Suppressor macrophage treated with lipopolysaccharide for 1 hour (primary cell): ENCODE measurements at places on chromosomes 16 and 17.

- no peak for DNase-seq
Measured at GRCh38 chr16:48627148-48627547, 17.2 kb upstream of the N4BP1 start.

- DNase-seq = no peak
Measured at GRCh38 chr16:86390335-86390734, 120.0 kb upstream of the FOXF1 start.

GRCh38 chr17:7020894-7021664, 1.8 kb upstream of the BCL6B start:
- peak; percentile 38 for DNase-seq

- DNase-seq = no peak
Measured at GRCh38 chr17:8798846-8799569, at the start of gene MFSD6L. TSS of gene MFSD6L (minus strand) at chr17:8799365. CDS start at chr17:8799120, 245 bp downstream.

- DNase-seq = no peak
Measured at GRCh38 chr17:81910840-81911276, 341 bp downstream of the PCYT2 start.

- no peak for DNase-seq
Measured at GRCh38 chr16:82715833-82716232, 89.1 kb downstream of the CDH13 start.

DNA sequence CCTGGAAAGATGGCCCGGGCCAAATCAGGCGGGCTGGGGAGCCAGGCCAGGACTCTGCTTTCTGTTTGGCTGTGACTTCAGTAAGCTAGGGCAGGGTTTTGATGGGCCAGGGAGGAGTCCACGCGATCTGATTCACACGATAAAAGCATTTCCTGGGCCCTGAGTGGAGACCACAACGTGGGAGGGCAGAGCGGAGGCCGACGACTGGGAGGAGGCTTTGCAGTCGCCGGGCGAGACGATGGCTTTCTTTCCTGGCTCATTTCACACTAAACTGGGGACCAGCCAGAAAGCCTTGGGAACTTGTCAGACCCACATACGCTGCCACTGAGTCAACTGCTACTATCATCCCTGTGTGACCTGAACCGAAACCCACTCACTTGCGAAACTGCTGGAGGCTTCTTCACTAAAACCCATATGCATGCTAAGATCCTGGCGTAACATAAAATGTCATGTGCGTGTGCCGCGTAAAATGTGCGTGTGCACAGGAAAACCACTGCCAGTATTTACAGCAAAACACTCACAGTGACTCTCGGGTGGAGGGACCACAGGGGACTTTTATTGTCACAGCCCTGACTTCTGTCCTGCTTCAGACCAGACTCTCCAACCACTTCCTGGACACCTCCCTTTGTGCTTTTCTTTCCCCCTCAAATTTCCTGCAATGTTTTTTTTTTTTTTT, 14.2 kb upstream of the RHBDF2 start:
- peak; percentile 96 for DNase-seq

GRCh38 chr17:8468980-8469379, 33.3 kb downstream of the NDEL1 start:
- no peak for DNase-seq

DNA sequence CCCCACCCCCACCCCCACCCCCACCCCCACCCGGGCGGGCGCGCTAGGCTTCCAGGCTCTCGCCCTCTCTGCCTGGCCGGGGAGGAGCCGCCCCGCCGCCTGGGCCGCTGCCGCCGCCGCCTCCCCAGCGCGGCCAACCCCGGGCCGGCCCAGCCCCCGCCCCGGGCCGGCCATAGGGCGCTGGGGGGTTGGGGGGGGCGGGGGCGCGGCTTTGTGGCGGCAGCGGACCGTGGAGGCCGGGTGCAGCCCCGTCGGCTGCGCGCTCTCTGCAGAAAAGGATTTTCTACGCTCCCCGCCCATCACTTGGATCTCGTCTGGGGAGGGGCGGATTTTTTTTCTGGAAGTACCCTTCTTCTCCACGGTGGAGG, 230.9 kb downstream of the MRTFB start:
- peak; percentile 53 for DNase-seq

- no peak for DNase-seq
Measured at GRCh38 chr16:49015225-49015592, 266.4 kb downstream of the CBLN1 start.

- DNase-seq = no peak
Measured at GRCh38 chr16:27642756-27643155, 92.8 kb downstream of the KATNIP start.

- DNase-seq = no peak
Measured at GRCh38 chr16:88722784-88723506, 16.6 kb downstream of the CTU2 start.

DNA sequence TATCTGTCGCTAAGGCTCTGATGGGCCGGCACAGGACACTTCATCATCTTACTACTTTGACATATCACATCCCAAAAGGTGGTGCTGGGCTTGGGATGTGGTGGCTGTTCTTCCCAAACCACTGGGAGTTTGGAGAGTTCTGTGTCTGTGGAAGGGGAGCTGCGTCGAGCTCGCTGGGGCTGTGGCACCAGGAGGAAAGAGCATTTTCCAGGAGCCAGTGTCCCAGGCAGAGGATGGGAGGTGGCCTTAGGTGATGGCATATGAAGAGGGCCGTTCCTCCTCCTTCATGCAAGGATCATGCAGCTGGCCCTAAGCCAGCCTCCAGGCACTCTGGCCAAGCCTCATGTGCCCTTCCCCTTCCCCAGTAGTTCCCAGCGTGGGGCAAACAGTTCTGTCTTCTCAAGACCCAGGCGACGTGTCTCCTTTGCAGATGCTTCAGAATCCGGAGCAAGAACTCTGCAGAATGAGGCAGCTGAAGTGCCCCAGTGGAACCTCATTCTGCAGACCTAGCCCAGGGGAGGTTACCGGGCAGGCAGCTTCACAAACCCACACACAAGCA, 89.4 kb upstream of the TNRC6C start:
- no peak for DNase-seq

- no peak for DNase-seq
Measured at GRCh38 chr17:57862694-57863667, 13.1 kb upstream of the MRPS23 start.

- DNase-seq = no peak
Measured at GRCh38 chr16:4378161-4378666, 6.6 kb downstream of the VASN start.

GRCh38 chr16:86568677-86569623, 2.3 kb downstream of the FOXC2 start:
- DNase-seq = no peak

- no peak for DNase-seq
Measured at GRCh38 chr16:11092788-11093571, 148.6 kb downstream of the CLEC16A start.

GRCh38 chr17:81536299-81537290, 8.4 kb downstream of the FSCN2 start:
- DNase-seq = no peak

DNA sequence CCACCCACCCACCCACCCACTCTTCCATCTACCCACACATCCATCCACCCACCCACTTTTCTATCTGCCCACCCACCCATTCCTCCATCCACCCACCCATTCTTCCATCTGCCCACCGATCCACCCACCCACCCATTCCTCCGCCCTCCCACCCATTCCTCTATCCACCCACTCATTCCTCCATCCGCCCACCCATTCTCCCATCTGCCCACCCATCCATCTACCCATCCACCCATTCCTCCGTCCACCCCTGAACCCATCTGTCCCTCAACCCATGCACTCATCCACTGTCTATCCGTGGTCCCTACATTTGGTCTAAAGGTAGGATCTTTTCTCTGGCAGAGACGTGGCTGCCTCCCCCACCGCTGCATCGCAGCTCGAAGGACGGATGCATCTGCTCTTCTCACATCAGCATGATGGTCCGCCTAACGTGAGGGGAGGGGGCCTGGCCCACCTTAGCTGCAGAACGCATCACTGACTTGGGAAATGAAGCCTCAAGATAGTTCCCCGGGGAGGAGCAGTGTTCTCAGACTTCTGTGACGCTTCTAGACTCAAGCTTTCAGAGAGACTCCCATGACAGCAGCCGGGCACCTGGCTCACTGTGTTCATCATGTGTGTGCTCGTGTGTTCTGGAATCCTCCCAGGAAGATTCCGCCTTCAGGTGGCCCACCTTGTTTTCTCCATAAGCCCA, 17.2 kb upstream of the GSE1 start:
- no peak for DNase-seq

GRCh38 chr17:58335061-58335731, 6.6 kb upstream of the TSPOAP1 start:
- no peak for DNase-seq

DNA sequence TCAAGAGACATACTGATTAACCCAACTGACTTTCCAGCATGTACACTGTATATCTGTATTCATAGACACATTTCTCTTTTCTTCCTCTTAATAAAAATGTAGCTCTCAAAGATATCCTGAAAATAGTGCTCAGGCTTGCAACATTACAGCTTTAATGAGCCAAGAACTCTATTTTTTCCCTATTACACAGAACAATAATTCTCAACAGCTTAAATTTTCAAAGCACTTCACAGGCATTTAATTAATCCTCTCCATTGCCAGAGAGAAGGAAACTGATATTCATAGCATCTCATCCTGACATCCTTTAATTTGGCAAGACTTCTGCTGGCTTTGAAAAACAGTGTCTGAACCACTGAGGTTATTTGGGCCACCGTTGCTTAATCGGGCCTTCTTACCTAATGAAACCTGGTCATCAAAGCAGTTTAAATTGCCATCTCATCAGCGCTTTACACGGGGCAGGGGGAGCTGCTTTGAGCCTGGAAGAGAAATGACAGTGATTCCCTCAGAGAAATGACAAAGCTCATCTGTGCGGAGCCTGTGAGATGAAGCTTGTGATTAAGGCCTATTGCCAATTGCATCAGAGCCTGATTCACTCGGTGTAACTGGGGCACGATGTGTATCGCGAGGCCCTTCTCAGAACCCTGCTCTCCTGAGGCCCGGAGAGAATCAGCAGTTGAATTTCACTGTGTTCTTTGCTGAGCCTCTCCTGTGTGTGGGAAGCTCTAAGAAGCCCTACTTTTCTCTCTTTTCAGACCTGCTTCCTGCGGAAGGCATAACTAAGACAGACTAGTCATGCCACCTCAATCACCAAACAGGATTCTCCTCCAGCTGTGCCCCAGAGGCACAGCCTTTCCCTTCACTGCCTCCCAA, 8.5 kb upstream of the SIAH1 start:
- peak; percentile 32 for DNase-seq

GRCh38 chr17:57665696-57666095, 79.4 kb downstream of the CCDC182 start:
- no peak for DNase-seq

- DNase-seq = peak; percentile 80
Measured at GRCh38 chr17:55496094-55496881, 15.0 kb downstream of the SMIM36 start.

DNA sequence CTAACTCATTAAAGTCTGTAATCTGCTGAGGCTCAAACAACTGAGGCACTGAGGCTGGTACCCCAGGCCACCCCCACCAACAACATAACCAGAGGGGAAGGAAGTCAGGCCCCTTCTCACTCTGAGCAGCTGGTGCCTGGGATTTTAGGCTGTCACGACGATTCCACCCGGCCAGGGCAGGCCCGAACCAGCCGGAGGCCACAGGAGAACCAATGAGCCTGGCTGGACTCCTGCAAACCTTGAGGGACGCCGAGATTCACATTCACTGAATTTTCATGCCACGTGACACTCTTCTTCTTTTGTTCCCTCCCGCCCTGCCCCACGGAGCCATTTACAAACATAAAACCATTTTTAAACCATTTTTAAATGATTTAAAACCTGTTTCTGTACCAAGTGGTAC, 48.1 kb downstream of the RPH3AL start:
- no peak for DNase-seq

- no peak for DNase-seq
Measured at GRCh38 chr16:24102209-24102660, 153.9 kb upstream of the CACNG3 start.

DNA sequence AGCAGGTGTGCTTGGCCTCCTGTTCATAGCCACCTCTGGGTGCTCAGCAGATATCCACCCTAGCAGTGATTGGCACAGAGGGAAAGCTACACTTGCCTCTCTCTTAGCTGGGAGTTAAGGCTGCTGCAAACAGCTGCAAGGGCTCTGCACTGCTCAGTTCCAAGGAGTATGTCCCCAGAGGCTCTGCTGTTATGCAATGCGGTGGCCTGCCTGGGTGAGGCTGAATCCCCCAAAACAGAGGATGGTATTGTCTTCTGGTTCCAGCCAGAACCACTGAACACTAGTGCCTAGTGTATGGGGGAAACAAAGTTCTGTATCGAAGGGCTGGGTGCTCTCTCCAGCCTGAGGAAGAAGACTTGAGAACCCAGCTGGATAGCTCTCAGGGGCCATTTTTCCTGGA, 16.8 kb downstream of the TMEM94 start:
- no peak for DNase-seq

DNA sequence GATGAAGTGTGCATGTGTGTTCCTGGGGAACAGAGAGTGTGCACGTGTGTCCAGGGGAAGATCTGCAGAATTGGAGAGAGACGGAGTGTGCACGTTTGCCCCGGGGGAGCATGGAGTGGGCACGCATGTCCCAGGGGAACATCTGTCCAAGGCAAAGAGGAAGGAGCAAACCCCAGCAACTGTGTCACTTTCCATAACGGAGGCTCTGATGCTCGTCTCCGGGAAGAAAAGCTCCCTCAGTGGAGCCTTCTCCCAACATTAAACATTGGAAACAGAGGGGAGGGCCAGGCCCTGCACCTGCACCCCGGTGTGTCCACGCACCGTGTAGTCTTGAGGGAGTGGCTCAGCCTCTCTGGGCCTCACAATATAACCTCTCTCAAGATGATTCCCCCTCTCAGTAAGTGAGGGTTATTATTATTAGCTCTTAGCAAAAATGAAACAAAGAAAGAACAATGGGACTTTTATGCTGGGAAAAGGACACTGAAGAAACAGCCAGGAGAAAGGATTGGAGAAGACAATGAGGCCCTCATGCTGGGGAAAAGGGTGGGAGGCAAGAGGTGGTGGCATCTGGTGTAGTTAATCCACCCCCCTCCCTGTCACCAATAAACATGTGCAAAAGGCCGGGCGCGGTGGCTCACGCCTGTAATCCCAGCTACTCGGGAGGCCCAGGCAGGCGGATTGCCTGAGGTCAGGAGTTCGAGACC, 7.6 kb downstream of the RAB40B start:
- no peak for DNase-seq

GRCh38 chr16:68539711-68540239, 684 bp downstream of the ZFP90 start:
- peak; percentile 36 for DNase-seq

DNA sequence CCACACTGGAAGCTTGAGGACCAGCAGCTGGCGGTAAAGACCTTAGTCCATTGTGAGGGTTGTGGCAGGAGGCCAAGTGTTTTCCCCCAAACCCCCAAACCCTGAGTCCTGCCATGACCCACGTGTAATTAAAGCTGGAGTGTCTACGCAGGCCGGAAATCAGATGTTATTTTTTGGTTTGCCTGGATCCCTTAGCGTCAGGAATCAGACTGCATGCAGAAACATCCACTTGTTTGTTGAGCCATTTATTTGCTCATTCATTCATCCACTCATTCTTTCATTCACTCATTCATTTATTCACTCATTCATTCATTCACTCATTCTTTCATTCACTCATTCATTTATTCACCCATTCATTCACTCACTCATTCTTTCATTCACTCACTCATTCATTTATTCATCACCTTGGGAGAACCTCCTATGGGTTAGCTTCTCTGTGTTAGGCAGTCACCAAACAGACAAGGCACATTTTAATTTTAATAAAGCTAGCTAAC, 313.1 kb downstream of the MAF start:
- no peak for DNase-seq
